ENCODE measurements at places on chromosomes 3 and 15.

- no peak for DNase-seq
Observed at GRCh38 chr3:80094589-80094988, 326.8 kb upstream of the ROBO1 start.

- no peak for DNase-seq
Observed at GRCh38 chr3:114792159-114792918, 354.7 kb downstream of the ZBTB20 start.

- DNase-seq = peak; percentile 27
Observed at GRCh38 chr3:176919836-176920765, 277.2 kb downstream of the TBL1XR1 start.

DNA sequence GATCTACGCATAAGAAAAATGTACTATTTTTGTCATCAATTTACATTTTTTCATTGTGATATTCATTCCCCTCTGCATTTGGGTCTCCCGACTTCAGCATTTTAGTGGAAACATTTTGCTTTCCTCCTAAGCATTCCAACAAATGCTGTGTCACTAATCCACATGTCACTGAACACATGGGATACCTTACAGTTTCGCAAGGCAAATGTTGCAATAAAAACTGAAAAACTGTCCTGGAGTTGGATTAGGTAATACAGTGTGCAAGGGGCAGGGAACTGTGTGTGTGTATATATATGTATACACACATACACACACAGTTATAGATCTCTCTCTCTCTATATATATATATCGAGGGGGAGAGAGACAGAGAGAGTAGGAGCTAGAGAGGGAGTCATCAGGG lies 632.2 kb downstream of the MAGI1 start:
- no peak for DNase-seq

DNA sequence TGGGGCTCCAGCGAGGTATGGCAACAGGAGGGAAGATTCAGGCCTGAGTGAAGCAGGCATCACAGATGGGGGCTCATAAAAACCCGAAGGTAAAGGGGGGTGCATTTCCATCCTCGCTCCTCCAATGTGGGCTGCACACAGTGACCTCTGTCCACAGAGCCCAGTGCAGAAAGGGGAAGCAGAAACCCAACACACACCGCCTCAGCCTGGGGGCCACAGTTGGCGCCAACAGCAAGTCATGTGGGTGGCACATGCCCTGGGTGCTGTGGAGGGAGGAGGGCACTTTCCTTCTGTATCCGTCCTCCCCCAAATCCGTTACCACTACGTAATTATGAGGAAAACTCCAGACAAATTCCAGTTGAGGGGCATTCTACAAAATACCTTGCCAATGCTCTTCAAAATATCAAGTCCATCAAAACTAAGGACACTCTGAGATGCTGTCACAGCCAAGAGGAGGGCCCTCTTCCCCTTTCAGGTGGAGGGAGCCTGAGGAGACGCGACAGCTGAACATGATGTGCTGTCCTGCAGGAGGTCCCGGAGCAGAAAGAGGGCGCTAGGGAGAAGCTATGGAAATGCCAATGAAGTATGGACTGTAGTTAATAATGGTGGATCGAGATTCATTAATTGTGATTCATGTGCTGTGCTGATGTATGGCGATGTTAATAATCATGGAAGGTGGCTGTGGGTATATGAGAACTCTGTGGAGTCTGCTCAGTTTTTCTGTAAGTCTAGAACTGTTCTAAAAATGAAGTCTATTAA lies 16.4 kb downstream of the APBA2 start:
- DNase-seq = no peak
